Stimulated activated CD4-positive, alpha-beta T cell treated with anti-CD3 and anti-CD28 coated beads, Interleukin-15, amount 100 ng/mL, for 1 hour (primary cell): ENCODE measurements at places on chromosomes 1 and 21.

GRCh38 chr21:44057960-44058651, 46.0 kb downstream of the TRAPPC10 start:
- DNase-seq, result no peak

DNA sequence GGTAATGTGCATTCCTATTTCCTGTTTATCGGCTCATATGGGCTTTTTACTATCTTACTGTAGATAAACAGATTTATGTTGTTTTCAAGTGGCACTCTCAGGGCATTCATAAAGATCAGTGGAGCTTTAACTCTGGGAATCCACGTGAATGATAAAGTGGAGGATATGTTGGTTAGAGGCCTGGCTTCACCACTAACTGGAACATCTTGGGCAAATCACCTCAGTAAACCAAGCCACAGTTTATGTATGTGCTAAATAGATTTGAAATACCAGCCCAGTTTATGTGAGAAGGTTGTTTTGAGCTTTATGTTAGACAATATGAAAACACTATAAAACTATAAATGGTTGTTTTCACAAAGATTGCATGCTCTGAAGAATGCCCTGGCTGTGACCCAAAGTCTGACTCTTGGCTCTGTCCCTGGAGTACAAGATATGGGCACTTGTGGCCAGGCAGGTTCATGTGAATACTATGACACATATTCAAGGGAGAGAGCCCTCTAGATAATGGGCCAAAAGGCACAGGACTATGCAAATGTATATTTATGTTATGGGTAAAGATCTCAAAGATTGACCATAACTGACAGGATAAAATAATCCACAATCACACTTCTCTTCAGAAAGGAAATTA, 36.7 kb downstream of the FAM163A start:
- DNase-seq, result no peak

DNA sequence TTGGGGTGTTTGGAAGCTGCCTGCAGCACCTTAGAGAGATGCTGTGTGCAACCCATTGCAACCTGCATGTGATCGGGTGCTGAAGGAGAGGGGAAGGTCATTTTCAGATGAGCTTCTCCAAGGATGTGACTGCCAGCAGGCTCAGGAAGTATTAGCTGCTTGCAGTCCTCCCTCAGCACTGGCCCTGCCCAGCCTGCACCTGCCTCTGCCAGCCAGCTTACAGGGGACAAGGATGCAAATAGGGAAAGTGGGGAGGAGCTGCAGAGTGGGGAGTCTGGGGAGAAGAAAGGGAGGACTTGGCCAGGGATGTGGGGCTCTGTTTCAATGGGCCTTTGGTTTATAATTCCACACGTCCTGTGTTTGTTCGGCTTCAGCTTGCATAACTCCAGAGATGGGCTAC, 254.5 kb downstream of the RRAGC start:
- DNase-seq, result no peak

DNA sequence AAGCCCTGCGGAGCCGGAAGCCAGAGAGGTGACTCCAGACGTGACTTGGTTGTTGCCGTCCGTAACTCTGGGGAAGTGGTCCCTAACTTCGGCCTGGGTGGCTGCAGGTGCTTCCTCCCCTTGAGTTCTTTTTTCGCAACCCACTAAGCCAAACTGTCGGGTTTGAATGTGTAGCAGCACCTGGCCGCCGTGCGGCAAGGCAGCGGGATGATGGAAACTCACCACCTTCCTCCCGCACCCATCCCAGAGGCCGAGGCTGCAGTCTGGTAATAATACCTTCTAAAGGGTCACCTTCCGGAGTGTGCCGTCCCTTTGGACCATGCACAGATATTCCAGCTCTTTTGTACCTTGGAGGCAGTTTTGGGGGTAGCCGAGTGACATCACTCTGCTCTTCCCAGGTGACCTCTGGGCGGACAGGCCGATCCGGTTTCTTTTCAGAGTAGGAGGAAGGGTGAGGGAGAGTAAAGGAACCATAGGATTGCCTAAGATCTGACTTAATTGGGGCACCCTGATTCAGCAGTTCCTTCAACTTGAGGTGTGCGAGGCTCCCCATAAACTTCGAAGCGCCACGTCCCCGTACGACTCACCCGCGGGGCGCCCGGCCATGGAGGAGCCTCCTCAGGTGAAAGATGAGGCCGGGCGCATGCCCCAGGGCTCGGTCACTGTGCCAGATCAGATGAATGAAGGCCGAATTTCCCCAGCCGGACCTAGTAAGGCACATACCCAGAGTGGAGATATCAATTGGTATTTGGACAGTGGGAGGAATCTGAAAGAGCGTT, 1.0 kb downstream of the KCNK1 start:
- no peak for DNase-seq

- peak; percentile 3 for DNase-seq
Measured at GRCh38 chr1:201792534-201793305, 36.2 kb upstream of the IPO9 start.
